ENCODE measurements at places on chromosomes 3 and 15.

- no peak for DNase-seq
Observed at GRCh38 chr3:123478314-123478713, 29.4 kb upstream of the ADCY5 start.

DNA sequence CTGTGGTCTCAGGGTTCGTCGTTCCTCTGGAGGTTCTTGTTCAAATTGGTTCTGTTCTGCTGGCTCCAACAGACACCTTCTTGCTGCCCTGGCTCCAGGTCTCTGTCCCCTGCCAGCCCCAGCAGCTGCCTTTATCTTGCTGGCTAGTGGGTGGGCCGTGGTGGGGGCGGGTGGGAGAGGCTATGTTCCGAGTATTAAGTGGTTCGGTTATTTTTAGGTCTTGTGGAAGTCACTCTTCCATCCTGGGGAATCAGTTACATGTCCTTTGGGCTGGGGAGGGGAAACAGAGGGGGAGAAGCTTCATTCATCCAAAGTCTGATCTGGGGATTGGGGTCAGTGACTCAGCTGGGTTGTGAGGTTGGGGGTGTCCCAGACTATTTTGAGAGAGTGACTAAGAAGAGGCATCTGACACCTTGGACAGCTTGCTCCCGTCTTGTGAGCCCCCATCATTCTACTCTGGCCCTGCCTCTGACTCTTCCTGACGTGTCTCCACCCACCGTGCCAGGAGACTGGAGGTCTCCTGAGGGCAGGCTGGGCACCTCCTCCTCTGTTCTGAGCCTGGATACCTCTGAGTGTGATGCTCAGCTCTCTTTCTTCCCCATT lies at the start of gene XIRP1:
XIRP1 (minus strand) TSS at position 106 of the 603 bp plus-strand sequence. CDS start 3,150 bp downstream, outside the sequence.
- DNase-seq, result no peak

DNA sequence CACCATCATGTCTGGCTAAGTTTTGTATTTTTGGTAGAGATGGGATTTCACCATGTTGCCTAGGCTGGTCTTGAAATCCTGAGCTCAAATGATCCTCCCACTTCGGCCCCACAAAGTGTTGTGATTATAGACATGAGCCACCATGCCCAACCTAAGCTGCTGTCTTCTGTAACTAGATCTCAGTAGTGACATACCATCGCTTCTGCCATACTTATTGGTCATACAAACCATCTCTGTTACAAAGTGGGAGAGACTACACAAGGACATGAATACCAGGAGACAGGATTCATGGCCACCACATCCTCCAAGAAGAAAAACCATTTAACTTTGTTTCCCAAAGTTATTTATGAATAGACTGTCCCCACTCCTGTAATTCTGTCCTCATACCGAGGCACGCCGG lies 81.3 kb downstream of the SMAD6 start:
- DNase-seq, result no peak

GRCh38 chr15:45729141-45729540 lies 94.3 kb downstream of the SQOR start:
- DNase-seq, result no peak

- DNase-seq, result no peak
Observed at GRCh38 chr3:159825216-159825854, 163.3 kb upstream of the IL12A start.

- DNase-seq, result no peak
Observed at GRCh38 chr3:144282313-144282712, 310.7 kb downstream of the DIPK2A start.

GRCh38 chr15:52505151-52505550 lies 23.5 kb downstream of the MYO5A start:
- no peak for DNase-seq

GRCh38 chr3:25465266-25465860 lies 37.3 kb downstream of the RARB start:
- DNase-seq, result no peak

DNA sequence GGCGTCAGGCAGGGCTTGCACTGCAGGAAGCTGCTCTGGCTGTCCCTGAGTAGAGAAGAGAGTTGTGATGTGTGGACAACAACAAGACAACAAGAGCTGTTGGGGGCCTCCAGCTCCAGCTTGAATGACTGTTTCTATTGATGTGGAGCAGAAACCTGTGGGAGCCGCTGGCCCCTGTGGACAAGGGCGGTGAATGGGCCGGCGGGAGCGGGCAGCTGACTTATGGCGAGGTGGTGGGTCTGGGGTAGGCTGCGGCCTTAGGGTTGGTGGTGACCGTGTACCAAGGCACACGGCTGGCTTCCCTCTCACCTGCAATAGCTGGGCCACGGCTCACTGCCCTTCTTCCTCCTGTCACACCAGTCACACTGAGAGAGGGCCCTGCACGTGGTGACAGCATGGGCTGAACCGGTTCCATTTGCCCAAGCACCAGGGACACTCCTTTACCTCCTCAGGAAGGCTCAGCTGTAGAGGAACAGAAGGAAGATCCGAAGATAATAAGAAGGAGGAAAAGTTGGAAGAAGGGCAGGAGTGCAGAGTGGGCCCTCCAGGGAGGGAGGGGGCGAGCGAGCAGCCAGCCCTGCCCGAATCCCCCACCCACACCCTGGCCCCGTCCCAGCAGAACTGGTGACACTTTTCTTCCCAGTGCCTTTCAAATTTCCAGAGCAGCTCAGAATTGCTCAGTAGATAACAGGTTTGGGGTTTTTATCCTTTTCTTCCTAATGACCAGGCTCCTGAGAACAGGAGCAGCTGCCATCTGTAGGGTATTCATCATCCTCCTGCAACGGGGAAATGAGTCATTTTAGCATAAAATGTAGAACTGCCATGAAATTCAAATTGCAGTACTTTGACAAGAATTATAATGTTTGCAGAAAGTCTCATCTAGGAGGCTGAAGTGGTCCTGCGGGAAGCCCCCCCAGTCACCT lies 136.9 kb downstream of the TJP1 start:
- DNase-seq, result no peak

DNA sequence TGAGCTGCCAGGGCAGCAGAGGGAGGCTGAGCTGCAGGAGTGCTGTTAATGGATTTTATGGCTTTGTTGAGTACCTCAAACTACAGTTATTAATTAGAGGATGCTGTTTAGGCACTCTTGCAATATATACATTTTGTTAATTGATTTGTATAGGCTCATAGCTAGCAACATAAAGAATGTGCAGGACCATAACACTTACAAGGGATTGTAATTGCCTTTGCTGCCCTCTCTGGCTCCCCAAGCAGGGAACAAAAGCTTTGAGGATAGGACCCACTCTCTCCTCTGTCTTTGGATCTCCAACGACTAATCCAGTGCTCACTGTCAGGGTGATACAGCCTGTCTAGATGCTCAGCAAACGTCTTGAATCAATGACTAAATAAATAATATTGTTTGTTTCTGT lies 1.2 kb upstream of the CLSTN2 start:
- DNase-seq, result no peak

GRCh38 chr3:29318251-29318650 lies 37.4 kb downstream of the RBMS3 start:
- no peak for DNase-seq

- no peak for DNase-seq
Observed at GRCh38 chr3:44329946-44330345, 8.6 kb upstream of the TCAIM start.

GRCh38 chr3:169161011-169161410 lies 502.5 kb downstream of the MECOM start:
- DNase-seq, result no peak

DNA sequence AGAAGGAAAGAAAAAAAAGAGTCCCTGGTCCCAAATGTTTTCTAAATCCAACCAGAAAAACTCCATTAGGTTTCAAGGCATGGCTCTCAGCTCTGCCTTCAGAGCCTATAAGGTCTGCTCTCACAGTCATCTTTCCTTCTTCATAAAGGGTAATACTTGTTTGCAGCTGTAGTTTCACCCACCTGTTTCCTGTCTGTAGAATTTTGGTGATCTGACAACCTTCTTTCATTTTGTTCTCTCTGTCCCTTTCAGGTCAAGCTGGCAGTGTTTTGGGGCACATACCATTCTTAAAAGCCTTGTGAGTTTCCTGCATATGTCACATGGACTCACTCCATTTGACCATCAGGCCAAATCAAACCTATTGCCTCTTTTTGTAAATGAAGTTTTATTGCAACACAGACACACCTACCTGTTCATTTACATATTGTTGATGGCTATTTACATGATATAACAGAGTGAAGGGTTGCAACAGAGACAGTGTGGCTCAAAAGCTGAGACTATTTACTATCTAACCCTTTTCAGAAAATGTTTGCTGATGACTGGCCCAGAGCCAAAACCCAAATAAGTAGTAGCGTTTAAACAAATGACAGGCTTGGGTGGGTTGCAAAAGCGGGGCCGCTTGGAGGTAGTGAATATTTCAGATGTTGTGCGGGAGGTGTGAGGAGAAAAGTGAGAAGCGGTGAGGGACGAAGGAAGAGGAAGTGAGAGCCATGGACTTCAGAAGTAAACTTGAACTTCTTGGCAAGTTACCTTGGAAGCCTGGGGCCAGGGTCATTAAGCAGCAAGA lies 292.7 kb upstream of the PROK2 start:
- DNase-seq, result no peak

GRCh38 chr15:34708422-34708821 lies 46.4 kb downstream of the GJD2 start:
- DNase-seq, result no peak

- DNase-seq, result no peak
Observed at GRCh38 chr3:65597226-65597951, 441.3 kb downstream of the MAGI1 start.

DNA sequence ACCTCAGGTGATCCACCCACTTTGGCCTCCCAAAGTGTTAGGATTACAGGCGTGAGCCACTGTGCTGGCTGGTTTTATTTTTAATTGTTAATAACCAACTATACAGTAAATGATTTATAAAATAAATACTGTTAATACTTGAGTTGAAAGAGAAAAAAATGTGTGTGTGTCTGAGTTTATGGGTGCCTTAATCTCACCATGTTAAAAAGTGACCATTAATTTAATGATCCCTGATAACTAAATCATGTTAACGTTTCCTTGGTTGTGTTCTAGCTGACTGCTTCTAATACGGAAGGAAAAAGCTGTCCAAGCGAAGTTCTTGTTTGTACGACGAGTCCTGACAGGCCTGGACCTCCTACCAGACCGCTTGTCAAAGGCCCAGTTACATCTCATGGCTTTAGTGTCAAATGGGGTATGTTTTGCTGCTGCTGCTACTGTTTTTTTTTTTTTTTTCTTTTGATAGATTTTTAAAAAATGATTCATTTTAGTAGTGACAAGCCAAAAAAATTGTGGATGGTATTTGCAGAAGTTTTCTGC lies 113.5 kb downstream of the GHSR start:
- DNase-seq, result no peak

DNA sequence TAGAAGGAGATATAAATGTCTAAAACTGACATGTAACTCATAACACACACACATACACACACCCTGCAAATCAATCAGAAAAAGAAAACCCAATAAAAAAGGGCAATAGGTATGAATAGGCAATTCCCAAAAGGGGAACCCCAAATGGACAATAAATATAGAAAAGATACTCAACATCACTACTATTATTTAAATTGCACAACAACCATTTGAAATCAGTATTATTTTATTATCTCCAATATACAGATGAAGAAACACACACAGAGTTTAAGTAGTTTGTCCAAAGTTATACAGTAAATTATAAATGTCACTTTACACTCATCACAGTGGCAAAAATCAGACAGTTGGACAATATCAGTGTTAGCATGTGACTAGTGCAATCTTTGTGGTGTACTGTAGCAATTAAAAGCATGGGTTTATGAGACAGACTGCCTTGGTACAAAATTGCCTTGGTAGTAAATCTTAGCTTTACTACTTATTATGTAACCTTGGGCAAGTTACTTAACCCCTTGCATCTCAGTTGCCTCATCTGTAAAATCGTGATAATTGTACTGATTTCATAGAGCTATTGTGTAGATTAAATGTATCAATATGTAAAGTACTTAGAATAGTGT lies 3.4 kb upstream of the FSTL1 start:
- no peak for DNase-seq

DNA sequence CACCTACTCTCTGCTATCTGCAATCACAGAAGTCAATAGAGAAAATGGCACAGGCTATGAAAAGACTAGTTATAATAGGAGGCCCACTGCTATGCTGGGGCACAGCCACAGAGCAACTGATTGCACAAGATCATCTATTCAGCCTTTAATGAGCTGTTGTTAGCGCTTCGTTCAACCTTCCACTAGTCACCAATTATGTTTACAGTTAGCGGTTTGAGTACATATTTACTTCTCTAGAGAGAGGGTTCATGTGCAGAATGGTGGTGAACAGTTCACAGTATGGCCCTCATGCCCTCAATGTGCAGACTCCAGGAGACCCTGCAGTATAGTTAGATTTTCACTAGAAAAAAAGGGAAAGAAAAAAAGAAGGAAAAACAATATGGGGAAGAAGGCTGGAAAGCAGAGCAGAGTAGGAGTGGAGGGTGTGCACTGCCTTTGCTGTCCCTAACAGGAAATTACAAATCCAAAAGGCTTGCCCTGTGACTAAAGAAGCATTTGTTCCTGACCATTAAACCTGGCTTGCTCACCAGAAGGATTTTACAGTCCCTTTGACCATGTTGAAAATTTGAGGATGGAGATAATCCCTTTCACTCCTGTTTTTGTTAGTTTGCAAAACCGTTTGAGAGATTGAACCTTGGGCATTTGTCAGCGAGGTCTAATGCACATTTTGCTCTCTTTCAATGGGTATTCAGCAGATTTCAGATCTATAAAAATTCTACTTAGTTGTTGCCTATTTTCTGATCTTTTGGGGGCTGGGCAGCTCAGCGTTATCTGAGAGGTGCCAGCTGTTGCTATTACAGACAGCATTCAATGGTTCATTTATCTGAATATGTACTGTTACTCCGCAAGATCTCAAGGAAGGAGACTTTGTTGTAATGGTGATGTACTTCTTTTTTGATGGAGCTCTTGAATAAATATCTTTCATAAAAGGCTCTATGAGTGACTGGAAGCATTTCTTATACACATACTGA lies 296.1 kb downstream of the LSAMP start:
- no peak for DNase-seq

DNA sequence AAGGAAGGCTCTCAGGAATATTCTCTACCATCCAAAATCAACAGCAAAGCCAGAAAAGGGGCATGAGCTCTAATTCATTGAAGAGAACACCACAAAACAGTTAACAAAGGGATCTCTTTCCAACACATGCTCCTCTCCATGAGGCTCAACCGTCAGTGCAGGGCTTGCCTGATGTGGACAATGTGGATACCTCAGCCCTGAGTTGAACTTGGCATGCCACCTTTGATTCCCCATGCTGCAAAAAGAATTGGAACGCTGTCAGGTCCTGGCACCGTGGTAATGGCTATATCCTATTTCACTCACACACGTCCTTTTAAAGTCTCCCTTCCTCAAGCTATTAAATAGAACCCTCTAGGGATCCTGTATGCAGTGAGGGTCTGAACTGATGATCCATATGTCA lies 30.7 kb upstream of the IP6K2 start:
- DNase-seq, result no peak

GRCh38 chr15:59443341-59444072 lies 5.5 kb downstream of the FAM81A start:
- no peak for DNase-seq

DNA sequence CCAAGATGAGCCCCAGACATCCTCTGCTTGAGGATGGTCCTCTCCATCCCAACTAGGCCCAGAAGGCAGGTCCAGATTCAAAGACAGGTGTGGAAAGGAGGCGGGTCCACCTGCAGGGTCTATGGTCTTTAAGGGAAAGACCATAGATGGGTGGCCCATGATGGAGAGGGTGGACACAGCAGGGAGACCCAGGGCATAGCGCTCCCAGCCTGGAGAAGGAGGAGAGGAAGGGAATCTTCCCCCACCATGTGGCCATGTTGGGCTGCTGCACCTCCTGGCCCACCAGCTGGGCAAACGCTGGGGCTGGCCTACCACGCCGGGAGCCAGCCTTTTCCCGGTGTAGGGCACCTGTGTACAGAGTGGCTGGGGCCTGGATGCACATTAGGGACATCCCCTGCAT lies 265.2 kb upstream of the TLE3 start:
- no peak for DNase-seq

- DNase-seq, result no peak
Observed at GRCh38 chr3:28406241-28406640, 57.6 kb upstream of the AZI2 start.
